ENCODE measurements at places on chromosomes 5 and 9.

DNA sequence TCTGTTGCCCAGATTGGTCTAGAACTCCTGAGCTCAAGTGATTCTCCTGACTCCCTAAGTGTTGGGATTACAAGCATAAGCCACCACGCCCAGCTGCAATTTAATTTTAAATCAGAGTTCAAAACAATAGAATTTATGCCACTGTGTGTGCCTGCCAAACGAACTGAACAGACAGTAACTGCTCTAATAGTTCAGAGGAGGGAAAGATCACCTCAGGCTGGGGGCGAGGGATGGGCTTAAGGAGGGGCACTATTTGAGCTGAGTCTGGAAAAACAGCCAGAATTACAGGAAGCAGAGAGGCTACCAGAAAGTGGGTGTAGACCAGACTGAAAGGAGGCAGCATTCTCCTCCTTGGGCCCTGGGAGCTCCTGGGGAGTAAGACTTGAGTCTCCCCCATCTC, 12.2 kb downstream of the NOL6 start:
- no peaks in the 10 kb centered on the region for H3K4me1 ChIP-seq
- no peak for DNase-seq
- H3K36me3 ChIP-seq: peaks cover 59% of the 10 kb centered on the region
- H3K27me3 ChIP-seq: no peaks in the 10 kb centered on the region

- H3K36me3 ChIP-seq: no peaks in the 10 kb centered on the region
- peaks cover 5% of the 10 kb centered on the region for H3K4me1 ChIP-seq
- H3K27me3 ChIP-seq: peaks cover 10% of the 10 kb centered on the region
- no peak for DNase-seq
- H3K4me3 ChIP-seq: no peak overlapping the region
- H3K27ac ChIP-seq: no peak overlapping the region
These were observed 7.0 kb downstream of the ADAMTS13 start for GRCh38 chr9:133429214-133429613.

DNA sequence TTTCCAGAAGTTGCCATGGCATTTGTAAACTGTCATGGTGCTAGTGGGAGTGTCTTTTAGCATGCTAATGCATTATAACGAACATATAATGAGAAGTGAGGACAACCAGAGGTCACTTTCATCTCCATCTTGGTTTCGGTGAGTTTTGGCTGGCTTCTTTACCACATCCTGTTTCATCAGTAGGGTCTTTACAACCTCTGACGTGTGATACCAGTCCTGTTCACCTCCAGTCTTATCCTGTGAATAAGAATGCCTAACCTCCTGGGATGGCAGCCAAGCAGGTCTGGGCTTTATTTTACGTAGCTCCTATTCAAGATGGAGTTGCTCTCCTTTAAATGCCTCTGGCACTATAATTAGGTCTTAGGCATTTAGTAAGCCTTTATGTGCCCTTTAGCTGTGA, 20.4 kb upstream of the RFK start:
- H3K36me3 ChIP-seq: no peaks in the 10 kb centered on the region
- no peak for DNase-seq
- no peak overlapping the region for H3K27ac ChIP-seq
- no peaks in the 10 kb centered on the region for H3K4me1 ChIP-seq
- no peak overlapping the region for H3K4me3 ChIP-seq
- H3K27me3 ChIP-seq: no peaks in the 10 kb centered on the region

- H3K27me3 ChIP-seq: no peaks in the 10 kb centered on the region
- H3K36me3 ChIP-seq: no peaks in the 10 kb centered on the region
- no peak overlapping the region for H3K4me3 ChIP-seq
These were observed 36.9 kb upstream of the PIP5K1B start for GRCh38 chr9:68668127-68668526.

GRCh38 chr5:170179626-170180025, 53.2 kb upstream of the C5orf58 start:
- no peak overlapping the region for H3K4me3 ChIP-seq
- H3K4me1 ChIP-seq: no peaks in the 10 kb centered on the region
- H3K27me3 ChIP-seq: no peaks in the 10 kb centered on the region
- no peak for DNase-seq
- no peaks in the 10 kb centered on the region for H3K36me3 ChIP-seq

GRCh38 chr5:178382754-178383164, 150.2 kb upstream of the PHYKPL start:
- no peak overlapping the region for H3K4me3 ChIP-seq
- H3K27ac ChIP-seq: no peak overlapping the region
- no peaks in the 10 kb centered on the region for H3K36me3 ChIP-seq
- no peaks in the 10 kb centered on the region for H3K4me1 ChIP-seq

DNA sequence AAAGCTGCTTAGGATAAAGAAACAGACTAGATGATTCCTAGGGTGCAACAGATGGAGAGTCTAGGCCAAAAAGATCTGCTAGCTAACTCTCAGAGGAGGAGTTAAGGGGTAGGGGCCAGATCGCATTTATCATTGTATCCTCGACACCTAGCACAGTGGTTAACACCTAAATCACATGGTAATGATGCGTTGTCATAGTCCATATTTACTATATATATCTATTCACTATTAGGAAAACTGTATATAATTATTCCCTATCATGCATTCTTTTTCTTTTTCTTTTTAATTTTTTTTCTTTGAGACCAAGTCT, 92.8 kb upstream of the SLC44A1 start:
- no peak for DNase-seq
- no peaks in the 10 kb centered on the region for H3K27me3 ChIP-seq
- H3K4me3 ChIP-seq: no peak overlapping the region

GRCh38 chr5:38807570-38808483, 38.0 kb upstream of the OSMR start:
- H3K27me3 ChIP-seq: no peaks in the 10 kb centered on the region
- peaks cover 22% of the 10 kb centered on the region for H3K4me1 ChIP-seq
- no peak overlapping the region for H3K4me3 ChIP-seq
- no peak overlapping the region for H3K27ac ChIP-seq

- DNase-seq: no peak
- no peaks in the 10 kb centered on the region for H3K27me3 ChIP-seq
- H3K36me3 ChIP-seq: no peaks in the 10 kb centered on the region
- no peak overlapping the region for H3K27ac ChIP-seq
- H3K4me1 ChIP-seq: no peaks in the 10 kb centered on the region
These were observed 23.7 kb upstream of the PDE8B start for GRCh38 chr5:77186652-77187370.

- no peaks in the 10 kb centered on the region for H3K4me1 ChIP-seq
- no peaks in the 10 kb centered on the region for H3K27me3 ChIP-seq
- DNase-seq: no peak
- H3K27ac ChIP-seq: peak overlapping the region; percentile 42
- no peak overlapping the region for H3K4me3 ChIP-seq
These were observed 41.2 kb downstream of the EGFLAM start for GRCh38 chr5:38299585-38299984.

DNA sequence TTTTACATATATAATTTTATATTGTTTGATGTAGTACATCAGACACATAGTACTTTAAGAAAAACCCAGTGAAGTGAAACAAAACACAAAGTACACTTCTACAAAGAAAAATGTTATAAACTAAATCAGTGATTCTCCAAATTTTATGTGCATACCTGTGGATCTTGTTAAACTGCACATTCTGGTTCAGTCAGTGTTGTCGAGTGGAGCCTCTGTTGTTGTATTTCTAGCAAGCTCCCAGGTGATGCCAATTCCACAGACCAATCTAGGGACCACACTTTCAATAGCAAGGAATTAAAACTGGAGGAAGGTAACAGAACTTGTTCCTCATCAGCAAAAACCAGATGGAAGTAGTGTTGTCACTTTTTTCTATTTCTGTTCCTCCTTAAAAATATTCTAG, 183.8 kb upstream of the CD180 start:
- no peak overlapping the region for H3K27ac ChIP-seq
- no peak overlapping the region for H3K4me3 ChIP-seq
- no peak for DNase-seq
- no peaks in the 10 kb centered on the region for H3K36me3 ChIP-seq

DNA sequence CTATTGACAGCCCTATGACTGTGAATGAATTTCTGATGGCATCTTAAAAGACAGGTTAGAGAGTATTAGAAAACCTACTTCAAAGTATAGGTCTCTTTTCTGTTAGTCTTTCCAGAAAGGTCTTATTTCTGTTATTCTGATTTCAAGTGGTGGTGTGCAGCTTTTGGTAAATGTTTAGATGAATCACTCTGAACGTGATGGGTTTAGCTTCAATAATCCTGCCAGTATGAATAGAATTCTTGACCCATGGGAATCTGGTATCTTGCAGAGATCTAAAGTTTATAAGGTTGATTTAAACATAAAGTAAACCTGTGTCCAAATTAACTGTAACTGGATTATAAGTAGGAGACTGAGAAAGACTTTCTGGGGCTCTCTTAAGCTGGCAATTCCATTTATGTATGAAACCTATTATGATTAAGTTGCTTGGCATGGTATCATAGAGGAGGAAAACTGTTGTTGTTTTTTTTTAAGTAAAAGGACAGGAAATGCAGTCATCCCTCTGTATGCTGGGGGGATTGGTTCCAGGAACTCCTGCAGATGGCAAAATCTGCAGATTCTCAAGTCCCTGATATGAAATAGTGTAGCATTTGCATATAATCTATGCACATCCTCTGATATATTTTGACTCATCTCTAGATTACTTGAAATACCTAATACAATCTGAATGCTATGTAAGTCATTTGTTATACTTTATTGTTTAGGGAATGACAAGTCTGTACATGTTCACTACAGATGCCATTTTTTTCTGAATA, 77.0 kb upstream of the ADAMTS19 start:
- no peaks in the 10 kb centered on the region for H3K27me3 ChIP-seq
- H3K27ac ChIP-seq: no peak overlapping the region
- no peak overlapping the region for H3K4me3 ChIP-seq
- no peaks in the 10 kb centered on the region for H3K36me3 ChIP-seq

DNA sequence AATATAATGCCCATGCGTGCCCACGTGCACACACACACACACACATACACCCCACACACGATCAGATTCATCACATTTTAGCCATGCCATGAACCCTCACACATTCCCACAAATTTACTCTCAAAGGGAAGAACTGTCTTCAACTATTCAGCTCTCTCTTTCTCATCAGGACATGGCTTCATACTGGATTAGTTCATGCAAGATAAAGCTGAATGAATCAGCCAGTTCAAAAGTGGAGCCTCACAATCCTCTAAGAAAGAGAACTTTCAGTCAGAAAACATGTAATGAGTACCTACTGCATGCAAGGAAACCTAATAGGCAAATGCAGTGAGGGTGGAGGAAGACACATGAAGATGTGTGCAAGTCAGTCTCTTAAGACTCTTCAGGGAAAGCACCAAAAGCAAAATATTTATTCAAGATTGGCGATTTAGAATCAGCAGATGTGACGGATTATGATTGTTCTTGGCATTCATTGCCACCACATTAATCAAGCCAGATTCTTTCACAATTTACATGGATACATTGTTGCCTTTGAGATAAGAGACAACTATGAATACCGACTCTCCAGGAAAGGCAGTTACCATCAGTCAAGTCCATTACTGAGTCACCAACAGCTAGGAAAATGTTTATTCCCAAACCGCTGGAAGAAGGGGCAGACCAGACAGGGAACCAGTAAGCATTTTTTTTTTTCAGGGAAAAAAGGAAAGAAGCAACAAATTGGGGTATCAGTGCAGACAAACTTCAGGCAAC, 30.3 kb upstream of the PUM3 start:
- no peaks in the 10 kb centered on the region for H3K4me1 ChIP-seq
- H3K27ac ChIP-seq: no peak overlapping the region
- no peak for DNase-seq
- no peaks in the 10 kb centered on the region for H3K27me3 ChIP-seq

DNA sequence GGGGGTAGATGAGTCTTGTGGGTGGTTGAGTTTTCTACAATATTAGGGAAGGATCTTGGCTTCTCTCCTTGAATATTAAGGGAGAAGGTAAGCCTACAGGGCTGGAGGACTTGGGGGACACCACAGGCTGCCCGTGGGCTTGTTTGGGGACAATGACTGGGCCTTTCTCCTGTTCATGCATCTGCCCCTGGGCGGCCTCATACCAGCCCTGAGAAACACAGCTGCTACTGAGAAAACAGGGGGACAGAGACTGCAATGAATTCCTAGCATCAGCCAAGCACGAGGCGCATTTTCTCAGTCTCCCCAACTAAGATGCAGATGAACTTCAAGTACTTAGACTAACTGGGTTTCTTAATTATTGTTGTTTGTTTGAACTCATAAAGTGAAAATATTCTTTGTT, 24.6 kb downstream of the C5orf58 start:
- H3K27me3 ChIP-seq: no peaks in the 10 kb centered on the region
- no peak for DNase-seq
- H3K27ac ChIP-seq: no peak overlapping the region

GRCh38 chr5:5738797-5739489, 316.5 kb downstream of the ICE1 start:
- no peaks in the 10 kb centered on the region for H3K4me1 ChIP-seq
- no peaks in the 10 kb centered on the region for H3K27me3 ChIP-seq
- H3K4me3 ChIP-seq: no peak overlapping the region
- no peaks in the 10 kb centered on the region for H3K36me3 ChIP-seq
- no peak for DNase-seq

- H3K4me1 ChIP-seq: peaks cover 14% of the 10 kb centered on the region
- H3K27ac ChIP-seq: no peak overlapping the region
- no peaks in the 10 kb centered on the region for H3K27me3 ChIP-seq
- no peaks in the 10 kb centered on the region for H3K36me3 ChIP-seq
These were observed 15.0 kb downstream of the ACSL6 start for GRCh38 chr5:131996210-131997025.

DNA sequence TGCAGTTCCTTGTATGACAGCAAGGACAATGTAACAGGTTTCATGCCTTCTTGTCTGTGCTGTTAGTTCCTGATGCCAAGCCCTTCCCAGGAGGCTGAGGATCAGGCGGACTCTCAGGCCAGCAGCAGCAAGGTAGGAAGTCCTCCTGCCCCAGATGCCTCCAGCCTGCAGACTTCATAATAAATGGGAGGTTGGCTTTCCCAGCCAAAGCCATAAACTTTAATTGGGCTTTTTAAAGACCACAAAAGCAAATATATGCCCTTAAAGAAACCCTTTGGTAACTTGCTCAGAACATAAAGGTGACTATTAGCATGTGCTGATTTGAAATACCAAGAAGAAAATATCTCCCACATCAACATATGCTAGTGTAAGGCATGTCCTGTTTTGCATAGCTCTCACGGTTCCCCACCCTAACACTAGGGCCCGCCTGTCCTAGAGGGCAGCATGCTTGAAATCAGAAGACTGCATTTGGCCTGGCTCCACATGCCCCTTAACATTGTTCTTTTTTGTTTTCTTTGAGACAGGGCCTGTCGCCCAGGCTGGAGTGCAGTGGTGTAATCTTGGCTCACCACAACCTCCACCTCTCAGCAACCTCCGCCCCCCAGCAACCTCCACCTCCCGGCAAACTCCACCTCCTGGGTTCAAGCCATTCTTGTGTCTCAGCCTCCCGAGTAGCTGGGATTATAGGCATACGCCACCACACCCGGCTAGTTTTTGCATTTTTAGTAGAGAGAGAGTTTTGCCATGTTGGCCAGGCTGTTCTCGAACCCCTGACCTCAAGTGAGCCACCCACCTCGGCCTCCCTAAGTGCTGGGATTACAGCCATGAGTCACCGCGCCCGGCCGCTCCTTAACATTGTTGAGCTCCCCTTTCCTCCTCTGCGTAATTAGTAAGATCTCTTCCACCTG, 44.6 kb upstream of the FCN1 start:
- H3K36me3 ChIP-seq: no peaks in the 10 kb centered on the region
- no peak for DNase-seq
- H3K4me1 ChIP-seq: no peaks in the 10 kb centered on the region
- H3K27me3 ChIP-seq: peaks cover 10% of the 10 kb centered on the region

Data from gastrocnemius medialis (tissue), 4 donors.